ENCODE measurements at places on chromosomes 11 and 22.

- DNase-seq: peak; percentile 71
Measured at GRCh38 chr11:96373826-96374225, 15.9 kb downstream of the CCDC82 start.

- DNase-seq: peak; percentile 74
Measured at GRCh38 chr11:121376130-121376529, 76.0 kb upstream of the SORL1 start.

GRCh38 chr11:6200975-6201374, 2.0 kb downstream of the OR52W1 start:
- peak; percentile 99 for DNase-seq

DNA sequence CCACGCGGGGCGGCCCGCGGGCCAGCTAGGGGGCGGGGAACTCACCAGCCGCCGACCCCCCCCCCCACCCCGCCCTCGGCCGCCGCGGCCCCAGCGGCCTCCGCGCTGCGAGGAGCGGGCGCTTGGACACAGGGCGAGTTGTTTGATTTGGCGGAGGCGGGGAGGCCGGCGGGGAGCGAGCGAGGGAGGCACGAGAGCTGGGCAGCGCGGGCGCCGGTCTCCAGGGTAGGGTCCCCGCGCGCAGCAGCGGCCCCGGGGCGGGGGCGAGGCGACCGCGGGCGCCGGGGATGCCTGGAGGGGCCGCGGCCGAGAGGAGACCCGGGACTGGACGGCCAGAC, 64.4 kb downstream of the NAV2 start:
- DNase-seq: no peak

- DNase-seq: no peak
Measured at GRCh38 chr11:120525261-120526171, 14.0 kb downstream of the GRIK4 start.

DNA sequence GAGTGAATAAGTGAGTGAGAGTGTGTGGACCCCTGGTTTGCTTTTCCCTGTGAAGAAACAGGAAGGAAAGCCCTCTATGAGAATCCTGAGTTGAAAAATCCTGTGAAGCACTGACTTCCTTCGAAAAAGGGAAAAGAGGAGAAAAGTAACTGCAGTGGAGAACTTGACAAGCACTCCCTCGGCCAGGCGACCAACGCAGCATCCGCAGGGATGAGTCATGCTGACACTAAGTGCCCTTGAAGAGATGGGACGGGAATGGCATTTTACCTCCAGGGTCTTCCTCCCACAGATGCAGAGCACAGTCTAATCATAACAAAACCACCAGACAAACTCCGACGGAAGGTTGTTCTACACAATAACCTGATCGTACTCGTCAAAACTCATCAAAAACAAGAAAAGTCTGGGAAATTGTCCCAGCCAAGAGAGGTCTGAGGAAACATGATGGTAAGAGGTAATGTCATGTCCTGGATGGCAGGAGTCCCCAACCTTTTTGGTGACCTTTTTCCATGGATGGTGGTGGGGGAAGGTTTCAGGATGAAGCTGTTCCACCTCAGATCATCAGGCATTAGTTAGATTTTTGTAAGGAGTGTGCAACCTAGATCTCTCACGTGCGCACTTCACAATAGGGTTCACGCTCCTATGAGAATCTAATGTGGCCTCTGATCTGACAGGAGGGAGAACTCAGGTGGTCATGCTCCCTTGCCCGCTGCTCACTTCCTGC, 132.2 kb upstream of the B3GAT1 start:
- DNase-seq: no peak

DNA sequence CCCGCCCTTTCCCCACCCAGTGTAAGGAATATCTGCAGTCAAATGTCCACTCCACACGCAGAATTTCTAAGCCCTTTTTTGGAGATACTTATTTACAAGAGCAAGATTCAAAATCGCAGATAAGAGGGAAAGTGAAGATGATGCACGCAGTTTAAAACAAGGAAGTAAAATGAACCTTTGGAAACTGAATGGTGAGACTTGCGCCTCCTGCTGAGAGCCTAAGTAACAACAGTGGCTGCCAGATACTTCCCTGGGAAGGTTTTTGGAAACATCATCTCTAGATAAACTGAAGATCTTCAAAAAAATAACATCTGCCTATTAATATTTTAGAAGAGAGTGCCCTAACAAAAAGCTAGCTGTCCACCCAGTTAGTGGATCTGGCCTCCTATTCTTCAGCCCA, 963.1 kb upstream of the FAT3 start:
- peak; percentile 20 for DNase-seq

- DNase-seq: no peak
Measured at GRCh38 chr11:95727111-95727510, 62.5 kb downstream of the FAM76B start.

DNA sequence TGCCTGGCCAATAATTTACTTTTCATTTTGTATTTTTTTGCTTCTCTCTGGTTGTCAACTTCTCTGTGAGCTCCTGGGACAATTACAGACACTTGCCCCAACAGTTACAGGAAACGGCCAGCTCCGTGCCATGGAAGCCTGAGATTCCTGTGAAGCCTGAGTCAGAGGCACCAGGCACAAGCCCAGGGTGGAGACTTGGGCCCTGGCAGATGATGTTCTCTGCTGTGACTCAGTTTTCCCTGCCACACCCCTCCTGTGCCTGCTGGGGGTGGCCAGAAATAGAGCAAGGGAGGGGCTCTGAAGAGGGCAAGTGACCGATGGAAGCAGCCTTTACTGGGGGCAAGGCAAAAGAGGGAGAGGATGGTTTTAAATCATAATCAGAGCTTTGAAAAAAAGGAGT, 4.9 kb downstream of the ATP5MGL start:
- no peak for DNase-seq

GRCh38 chr11:1770061-1770460, 6.3 kb upstream of the CTSD start:
- no peak for DNase-seq

GRCh38 chr22:21594865-21595452, 27.4 kb downstream of the UBE2L3 start:
- DNase-seq: no peak

- peak; percentile 18 for DNase-seq
Measured at GRCh38 chr11:18776324-18776723, 15.3 kb downstream of the PTPN5 start.

DNA sequence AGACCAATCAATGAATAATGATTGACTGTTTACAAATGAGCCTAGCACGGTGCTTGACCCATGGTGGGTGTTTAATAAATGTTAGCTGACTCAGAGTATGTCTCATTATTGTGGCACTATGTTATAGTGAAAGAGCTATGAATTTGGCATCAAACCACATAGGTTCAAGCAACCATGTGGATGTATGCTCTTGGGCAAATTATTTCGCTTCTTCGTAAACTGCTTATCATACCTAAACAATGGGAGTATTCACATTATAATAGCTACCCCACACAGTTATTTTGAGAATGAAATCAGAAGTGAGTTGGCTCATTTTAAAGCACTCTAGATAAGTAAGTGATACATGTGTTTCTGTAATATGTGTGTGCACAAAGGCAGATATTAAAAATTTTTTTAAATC, 118.7 kb upstream of the HSD17B12 start:
- DNase-seq: no peak

DNA sequence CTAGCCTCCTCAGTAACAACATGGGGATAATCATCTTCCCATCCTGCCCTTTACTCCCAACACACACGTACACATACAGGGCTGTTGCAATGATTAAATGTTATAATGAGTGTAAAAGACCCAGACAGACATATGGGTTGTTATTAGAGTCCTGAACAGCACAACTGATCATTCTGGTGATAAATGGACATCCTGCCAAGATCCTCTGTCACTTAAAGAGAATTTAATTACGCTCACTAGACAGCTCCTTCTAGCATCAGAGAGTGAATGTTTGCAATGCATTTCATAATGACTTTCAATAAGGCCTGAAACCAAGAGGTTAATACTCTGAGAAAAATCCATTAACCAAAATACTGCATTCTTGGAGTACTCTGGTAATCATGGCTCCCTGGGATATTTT, 115.8 kb downstream of the KCNC1 start:
- DNase-seq: no peak

DNA sequence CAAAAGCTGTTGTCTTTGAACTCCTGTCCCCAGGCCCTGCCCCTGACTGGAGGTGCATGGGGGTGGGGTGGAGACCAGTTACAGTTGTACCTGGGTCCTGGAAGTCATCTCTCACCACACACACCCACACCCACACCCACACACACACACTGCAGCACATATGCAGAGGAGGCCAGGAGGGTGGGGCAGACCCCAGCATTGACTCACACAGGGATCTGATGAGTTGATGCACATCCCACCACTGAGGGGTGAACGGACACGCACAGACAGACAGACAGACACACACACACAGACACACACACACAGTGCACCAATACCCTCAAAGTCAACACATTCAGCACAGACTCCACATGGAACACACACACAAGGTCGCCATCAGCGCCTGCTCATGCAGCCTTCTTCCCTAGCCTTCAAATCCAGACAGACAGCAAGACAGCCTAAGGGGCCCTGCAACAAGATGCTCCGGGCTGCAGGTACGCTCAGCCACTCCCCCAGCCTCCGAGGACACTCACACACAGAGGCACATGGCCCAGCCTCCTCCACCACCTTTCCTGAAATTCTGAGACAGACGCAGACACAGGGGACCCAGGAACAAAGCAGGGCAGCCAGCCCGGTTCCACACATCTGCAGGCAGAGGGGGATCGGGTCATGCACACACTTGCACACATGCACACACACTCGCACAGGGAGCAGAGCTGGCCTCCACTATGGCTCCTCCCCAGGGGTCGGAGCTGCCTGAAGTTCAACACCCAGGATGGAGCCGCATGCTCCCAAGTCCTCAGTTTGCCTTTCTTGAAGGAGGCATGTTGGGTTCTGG, 26.5 kb downstream of the SYT7 start:
- no peak for DNase-seq

DNA sequence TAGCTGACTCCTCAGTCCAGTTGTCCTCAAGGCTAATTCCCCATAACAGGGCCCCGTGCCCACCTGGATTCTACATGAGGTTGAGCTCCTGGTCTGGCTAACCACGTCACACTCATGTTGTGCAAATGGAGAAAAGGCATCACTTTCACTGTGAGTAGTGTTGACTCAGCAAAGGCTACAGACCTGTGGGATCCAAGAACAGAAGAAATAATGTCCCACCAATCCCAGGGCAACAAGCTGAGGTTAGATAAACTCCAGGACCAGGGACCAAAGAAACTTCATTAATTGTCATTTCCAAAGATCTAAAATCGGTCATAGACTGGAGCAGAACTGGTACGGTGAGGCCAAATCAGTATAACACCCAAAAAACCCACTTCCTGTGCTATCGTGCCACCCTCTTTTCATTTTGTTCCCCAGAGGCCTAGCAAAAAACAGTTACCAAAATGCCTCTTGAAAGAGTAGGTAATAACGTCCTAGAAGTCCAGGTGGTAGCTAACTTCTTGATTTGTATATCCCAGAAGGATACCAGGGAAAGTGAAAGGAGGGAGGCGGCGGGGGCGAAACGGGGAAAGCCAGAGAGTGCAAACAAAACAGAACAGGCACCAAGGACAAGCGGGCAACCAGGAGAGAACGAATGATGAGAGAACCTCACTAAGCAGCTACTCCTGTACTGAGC, 1.4 kb downstream of the PCSK7 start:
- peak; percentile 4 for DNase-seq

DNA sequence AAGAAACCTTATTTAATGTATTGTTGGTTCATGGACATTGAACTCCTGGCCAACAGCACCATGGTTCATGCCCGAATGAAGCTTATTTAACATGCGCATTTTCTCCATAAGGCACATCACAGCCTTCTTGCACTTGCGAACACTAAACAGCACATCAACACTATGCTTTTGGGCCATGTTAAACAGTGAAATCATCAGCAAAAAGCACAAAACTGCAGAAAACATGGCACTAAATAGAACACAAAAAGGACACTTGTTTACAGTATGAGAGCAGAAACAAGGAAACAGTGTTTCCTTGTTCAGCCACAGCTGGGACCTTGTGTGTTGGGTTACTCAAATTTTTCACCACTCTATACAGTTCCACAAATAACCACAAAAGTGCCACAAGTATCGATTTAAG, 122.3 kb downstream of the MSANTD4 start:
- DNase-seq: no peak

- DNase-seq: no peak
Measured at GRCh38 chr11:132941024-132941646, 591.2 kb downstream of the OPCML start.

- DNase-seq: no peak
Measured at GRCh38 chr11:115715251-115715770, 211.1 kb upstream of the CADM1 start.

DNA sequence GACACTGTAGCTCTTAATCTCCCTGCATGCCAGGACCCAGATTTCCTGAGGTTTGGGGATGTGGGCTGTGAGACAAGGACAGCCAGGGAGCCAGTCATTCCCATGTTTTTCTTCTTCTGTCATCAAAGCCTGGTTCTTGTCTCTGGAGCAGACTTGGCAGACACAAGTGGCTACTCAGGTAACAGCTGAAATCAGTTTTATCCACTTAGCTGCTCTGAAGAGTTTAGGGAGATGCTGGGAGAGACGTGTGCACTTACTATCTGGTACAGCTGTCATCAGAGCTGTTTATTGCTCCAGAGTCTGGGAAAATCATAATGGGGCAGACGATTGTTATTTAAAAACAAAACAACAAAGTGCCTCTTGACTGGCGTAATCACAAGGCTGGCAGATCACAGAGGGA, 56.6 kb downstream of the CSNK2A3 start:
- DNase-seq: no peak

- peak; percentile 47 for DNase-seq
Measured at GRCh38 chr22:42758931-42759629, 38.4 kb upstream of the A4GALT start.

- no peak for DNase-seq
Measured at GRCh38 chr11:67498544-67498972, 6.6 kb downstream of the PITPNM1 start.

DNA sequence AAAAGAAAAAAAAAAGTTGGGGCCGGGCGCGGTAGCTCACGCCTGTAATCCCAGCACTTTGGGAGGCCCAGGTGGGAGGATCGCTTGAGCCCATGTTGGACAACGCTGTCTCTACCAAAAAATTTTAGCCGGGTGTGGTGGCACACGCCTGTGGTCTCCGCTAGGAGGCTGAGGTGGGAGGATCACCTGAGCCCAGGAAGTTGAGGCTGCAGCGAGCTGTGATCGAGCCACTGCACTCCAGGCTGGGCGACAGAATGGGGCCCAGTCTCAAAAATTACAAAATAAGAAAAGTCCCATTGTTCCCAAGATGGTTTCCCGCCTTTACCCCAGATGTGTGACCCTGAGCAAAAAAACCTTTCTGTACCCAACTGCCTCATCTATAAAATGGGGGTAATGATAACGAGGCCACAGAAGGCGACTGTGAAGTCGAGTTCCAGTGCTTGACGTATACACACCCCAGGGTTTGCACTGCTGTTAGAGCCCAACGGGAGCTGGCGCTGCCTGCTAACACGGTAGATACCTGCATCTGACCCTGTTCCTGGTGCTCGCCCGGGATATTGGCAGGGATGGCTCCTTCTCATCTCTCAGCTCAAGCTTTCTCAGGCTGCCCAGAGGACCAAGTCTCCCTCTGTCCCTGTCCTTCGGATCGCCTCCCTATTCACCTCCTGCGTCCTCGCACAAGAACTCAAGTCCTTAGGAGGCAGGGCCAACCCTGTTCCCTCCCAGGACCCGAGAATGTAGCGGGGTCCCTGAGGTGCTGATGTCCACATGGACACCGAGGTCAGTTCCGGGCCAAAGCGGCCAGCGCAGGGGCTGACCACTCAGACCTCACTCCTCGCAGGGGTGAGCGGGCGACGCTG, 1.1 kb upstream of the RPLP2 start:
- no peak for DNase-seq

GRCh38 chr11:8650401-8650990, 32.0 kb downstream of the TRIM66 start:
- DNase-seq: no peak
